GM10248 (cell line): ENCODE measurements at places on chromosomes 2 and 18.
A peak's percentile ranks its signal among the peaks of the same experiment; 100 is the strongest.

DNA sequence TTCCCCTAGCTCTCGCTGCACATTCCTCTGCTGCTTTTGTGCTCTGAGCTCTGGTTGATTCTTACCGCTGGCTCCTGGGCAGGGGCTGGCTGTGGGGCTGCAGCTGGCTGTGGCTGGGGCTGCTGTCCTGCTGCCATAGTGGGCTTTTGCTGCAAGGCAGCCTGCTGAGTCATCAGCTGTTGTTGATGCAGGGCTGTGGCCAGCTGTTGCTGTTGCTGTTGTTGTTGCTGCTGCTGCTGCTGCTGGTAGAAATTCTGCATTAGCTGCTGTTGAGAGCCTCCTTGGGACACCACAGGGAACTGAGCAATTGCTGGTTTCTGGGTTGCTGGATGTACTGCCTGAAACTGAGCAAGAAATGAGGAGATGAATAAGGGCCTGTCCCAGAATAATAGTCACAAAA, 77.2 kb upstream of the NFU1 start:
- DNase-seq: no peak

DNA sequence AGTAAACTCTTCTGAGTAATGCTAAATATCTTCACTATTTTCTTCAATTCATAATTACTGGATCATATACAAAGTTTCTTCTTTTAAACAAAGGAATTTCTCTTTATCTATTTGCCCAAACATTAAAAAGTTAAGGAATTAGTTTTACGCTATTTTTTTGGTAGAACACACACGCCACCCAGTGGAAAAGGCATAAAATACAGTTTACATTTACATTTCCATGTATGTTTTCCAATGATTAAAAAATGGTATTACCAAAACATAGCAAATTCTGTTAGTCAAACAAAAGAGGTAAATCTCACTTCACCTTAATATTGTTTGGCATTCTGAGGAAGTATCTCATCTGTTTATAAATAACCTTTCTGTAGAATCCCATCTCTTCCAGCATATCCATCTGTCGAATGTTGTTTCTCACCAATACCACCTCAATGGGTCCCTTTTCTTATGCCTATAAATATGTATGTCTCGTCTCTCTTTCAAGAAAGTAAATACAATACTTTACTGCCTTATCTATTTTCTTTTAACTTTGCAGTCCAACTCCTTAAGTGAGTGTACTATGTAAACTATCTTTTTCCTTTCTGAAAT, 7.2 kb downstream of the BOLL start:
- DNase-seq: no peak

DNA sequence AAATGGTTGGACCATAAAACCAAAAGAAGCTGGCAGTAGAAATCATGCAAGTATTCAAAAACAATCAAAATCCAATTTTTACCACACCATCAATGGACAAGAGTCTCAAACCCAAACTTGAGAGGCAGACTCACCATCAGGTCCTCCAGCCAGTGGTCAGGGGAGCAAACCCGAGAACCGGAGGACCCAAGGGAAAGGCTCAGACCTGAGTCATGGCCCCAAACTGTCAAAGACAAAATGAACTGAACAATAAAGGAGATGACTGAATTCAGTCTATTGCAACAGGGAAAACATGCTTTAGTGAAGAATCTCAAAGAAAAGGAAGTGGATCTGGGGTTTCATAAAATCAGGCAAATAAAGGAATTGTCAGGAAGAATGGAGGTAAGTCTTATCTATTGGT, 150.7 kb upstream of the MGAT5 start:
- no peak for DNase-seq

- no peak for DNase-seq
Measured at GRCh38 chr2:96950381-96951124, 35.8 kb downstream of the FAM178B start.

DNA sequence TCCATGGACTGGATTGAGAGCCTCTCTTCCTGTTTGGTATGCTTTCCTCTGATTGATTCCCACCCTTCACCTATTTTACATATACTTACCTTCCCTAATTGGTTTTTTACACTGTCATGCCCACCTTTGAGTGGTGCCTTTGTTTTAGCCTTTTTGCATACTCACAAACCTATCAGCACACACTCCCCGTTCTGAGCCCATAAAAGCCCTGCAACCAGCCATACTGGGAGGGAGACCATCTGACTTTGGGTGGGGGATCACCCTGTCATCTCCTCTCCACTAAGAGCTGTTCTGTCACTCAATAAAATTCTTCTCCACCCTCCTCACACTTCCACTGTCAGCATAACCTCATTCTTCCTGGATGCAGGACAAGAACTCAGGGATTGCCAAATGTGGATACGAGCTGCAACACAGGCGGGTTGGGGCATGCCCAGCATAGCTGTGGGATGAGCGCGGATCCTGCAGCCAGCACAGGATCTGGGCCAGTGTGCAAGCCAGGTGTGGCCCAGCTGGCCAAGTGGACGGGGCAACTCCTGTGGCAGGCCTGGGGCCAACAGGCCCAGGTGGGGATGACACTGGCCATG, 9.4 kb upstream of the MOB1A start:
- no peak for DNase-seq

DNA sequence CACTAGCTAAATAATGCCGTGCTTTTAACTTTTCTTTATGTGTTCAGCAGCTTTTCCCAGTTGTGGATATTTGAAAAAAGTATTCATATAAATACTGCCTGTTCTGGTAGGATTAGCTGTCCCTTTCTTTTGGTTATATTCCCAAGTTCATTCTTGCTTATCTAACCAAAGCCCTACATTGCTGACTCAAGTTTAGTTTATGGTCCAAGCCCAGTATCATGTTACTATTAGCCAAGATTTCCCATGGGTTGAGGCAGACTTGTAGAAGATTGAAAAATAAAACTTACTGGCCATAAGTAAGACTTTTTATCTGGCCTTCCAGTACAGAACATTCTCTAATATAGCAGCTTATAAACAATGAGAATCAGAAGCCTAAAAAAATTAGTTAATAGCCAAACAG, 49.7 kb upstream of the NFE2L2 start:
- no peak for DNase-seq

- peak; percentile 74 for DNase-seq
Measured at GRCh38 chr2:217510771-217511291, 492.0 kb downstream of the TNS1 start.
